ENCODE measurements at places on chromosomes 13 and 19.

DNA sequence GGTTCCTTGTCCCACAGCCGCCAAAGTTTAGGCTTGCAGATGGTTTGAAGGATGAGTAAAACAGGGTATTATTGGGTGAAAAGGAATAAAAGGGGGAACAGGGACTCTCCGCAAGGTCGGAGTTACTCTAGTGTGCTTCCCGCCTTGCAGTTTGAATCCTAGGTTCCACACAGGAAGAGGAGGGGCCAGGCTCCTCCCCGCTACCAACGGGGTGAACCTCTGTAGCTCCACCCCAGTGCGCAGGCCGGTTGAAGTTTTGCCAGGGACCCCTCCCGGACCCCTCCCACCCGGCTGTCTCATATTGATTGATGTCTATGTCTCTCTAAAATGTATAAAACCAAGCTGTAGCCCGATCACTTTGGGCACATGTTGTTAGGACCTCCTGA, 11.6 kb upstream of the GTF2F2 start:
- DNase-seq, result no peak

GRCh38 chr19:6393983-6394412, 1.0 kb upstream of the GTF2F1 start:
- no peak for DNase-seq

DNA sequence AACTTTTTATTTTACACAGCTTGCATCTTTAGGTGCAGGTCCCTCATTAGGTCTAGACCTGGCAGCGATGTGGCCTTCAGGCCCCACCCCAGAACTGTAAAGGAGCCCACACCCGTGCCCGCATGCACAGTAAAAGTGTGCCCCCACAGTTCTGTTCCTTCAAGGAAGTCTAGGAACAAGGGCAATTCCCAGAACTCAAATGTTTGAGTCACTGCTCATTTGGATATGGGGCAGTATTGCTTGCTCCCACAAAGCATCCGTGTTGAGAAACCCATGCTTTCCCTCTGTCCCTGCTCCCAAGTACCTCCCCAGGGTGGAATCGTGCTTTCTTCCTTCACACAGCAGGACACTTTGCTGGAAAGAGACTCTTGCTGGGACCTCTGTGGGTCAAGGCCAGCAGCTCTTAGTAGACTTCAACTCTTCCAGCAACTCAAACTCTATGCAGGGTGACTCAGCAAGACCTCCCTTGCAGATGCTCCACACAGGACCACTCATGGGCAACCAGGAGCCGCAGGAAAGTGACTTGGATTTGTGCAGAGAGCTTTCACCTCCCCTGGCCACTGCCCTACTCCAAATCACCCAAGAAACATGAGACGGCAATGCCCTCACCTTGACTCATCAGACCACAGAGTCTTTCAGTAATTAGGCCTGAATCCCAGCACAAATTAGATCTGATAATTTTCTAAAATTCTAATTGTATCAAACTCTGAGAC, 12.3 kb downstream of the SLC7A1 start:
- no peak for DNase-seq

GRCh38 chr13:58500938-58501337, 869.4 kb downstream of the PCDH17 start:
- DNase-seq, result no peak

DNA sequence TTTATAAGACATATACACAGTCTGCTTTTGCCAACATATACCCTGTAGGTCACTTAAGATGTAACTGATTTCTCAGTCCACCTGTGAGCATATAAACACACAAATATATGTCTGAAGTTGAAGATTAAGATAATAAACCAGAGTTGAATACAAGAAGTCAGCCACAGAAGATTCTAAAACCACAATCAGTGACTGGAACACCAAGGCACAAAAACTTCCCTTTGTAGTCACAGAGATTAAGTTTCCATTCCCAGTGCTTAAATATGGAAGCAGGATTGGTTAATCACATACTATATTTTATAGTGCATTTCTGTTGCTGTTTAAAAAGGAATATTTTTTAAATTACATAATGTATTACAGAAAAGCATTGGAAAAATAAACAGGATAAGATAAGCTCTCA, 39.9 kb downstream of the MTMR6 start:
- no peak for DNase-seq

- DNase-seq, result no peak
These were observed 132.1 kb upstream of the MCF2L start for GRCh38 chr13:112836940-112837339.

DNA sequence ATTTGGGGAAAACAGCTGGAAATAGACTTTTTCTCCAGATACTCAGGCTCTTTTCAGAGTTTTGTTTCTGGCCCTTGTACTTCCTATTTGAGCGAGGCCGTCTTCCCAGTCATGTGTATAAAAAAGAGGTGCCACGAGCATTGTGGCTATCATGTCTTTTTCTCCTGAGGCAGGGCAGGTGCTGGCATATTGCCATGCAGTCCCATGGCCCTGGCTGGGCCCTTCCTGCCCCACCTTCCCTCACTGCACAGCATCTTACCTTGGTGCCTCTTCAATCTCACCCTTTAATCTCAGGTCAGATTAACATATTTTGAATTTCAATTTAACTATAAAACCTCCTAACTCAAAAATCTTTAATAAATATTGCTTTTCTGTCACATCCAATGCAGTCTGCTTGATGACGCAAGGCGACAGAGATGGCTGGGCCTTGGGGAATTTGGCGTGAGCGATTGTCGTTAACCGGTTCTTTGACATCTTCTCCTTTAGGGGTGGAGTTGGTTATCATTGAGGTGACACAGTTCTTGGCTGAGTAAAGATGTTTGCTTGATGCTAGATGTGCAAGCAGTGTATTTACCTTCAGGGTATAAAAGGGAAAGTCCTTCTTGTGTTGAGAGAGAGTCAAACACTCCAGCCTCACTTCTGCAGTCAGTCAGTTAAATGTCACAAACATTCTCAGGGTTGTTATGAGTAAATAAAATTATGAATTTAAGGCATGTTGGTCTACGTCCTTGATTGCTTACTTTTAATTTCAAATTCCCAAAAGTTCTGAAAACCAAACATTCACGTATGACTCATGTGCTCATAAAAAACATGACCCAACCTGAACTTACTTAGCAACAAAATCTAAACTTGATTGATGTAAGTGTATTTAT, 289.9 kb downstream of the MYO16 start:
- no peak for DNase-seq

- no peak for DNase-seq
These were observed 2.3 kb downstream of the ATP11A start for GRCh38 chr13:112692104-112692503.

Data from Kasumi-1 (cell line).